ENCODE measurements at places on chromosomes 13 and 19.

GRCh38 chr13:49450105-49450819, 6.2 kb downstream of the SETDB2 start:
- no peak for DNase-seq

DNA sequence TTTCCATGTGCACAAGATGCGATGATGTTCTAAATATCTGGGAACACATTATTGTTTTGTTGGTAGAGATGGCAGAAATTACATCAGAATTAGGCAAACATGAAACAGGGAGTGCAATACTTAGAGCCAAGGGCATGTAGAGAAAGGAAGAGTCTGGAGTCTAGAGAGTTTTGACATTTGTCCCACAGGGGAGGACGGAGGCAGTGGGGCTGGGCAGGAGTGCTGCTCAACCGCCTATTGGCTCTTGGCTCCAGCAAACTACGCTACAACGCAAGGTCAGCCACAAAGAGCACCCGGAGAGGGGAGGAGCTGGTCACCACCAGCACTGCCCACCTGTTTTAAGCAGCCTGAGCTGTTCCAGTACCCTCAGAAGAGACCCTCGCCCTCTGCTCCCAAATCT, 108.3 kb downstream of the ABCC4 start:
- no peak for DNase-seq

- no peak for DNase-seq
Measured at GRCh38 chr19:988510-988909, 4.4 kb downstream of the WDR18 start.

DNA sequence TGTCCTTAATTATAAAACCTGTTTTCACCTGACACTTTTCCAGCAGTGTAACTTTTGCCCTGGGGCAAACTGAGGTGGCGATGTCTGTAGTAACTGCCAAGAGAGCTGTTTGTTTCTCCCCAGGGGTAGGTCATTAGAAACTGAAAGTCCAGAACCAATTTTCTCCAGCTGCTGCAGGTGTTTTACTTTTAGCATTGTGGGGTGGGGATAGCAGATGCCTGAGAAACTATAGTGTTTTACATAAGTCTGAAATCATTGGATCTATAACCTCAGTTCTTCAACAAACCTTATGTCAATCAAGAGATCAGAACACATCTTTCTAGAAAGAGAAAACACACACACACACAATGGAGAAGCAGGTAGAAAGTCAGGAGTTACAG, 92.7 kb downstream of the LHFPL6 start:
- DNase-seq, result no peak

GRCh38 chr13:113117335-113117872, 5.2 kb upstream of the F10 start:
- DNase-seq, result no peak
